ENCODE measurements at places on chromosomes 7 and 10. TPM values are rescaled to one million over a fixed set of nuclear protein-coding genes. Genes with fewer than 3 reads are reported as not detected.

Gene KCNMA1
- 0.39 TPM for total RNA-seq

Gene NYAP1
- total RNA-seq = 0.54 TPM

Gene RGR
- total RNA-seq = not detected

Gene MYPN
- not detected for total RNA-seq

Gene OPN4
- total RNA-seq = not detected

Gene NME8
- not detected for total RNA-seq

Gene RBP3
- total RNA-seq = not detected

Data from activated naive CD8-positive, alpha-beta T cell treated with anti-CD3 and anti-CD28 coated beads, Interleukin-2, amount 10 ng/mL, durations not matched to agents 7 days and 5 days (primary cell).